ENCODE measurements at places on chromosomes 2 and 18. TPM values are rescaled to one million over a fixed set of nuclear protein-coding genes. Genes with fewer than 3 reads are reported as not detected.

- no peak overlapping the region for H3K4me3 ChIP-seq
- H3K27me3 ChIP-seq = no peaks in the 10 kb centered on the region
- H3K27ac ChIP-seq = no peak overlapping the region
- DNase-seq = no peak
- H3K36me3 ChIP-seq = no peaks in the 10 kb centered on the region
Observed at GRCh38 chr2:178066890-178067669, 5.5 kb downstream of the PDE11A start.

DNA sequence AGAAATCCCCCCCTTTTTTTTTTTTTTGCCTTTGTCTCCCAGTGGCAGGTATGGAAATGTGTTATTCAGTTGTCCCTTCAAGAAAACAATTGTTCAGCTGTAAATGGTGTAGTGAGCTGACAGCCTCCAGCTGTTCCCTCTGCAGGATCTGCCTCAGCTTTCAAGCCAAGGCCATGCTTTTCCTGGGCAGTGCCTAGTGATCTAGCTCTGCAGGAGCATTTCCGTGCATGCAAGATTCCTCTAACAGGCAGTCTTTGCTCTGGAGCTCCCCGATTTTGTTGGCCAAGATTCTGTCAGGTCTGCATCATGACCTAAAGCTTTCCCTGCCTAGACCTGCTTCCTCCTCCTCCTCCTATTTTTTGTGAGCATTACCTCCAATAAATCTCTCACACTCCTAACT, 300.7 kb upstream of the UBE2E3 start:
- DNase-seq = no peak
- H3K4me1 ChIP-seq = no peaks in the 10 kb centered on the region
- no peaks in the 10 kb centered on the region for H3K36me3 ChIP-seq
- no peaks in the 10 kb centered on the region for H3K27me3 ChIP-seq

SNORC gene
- 1.5 TPM for total RNA-seq

- H3K27ac ChIP-seq = no peak overlapping the region
- H3K27me3 ChIP-seq = no peaks in the 10 kb centered on the region
- DNase-seq = no peak
- no peak overlapping the region for H3K4me3 ChIP-seq
- no peaks in the 10 kb centered on the region for H3K36me3 ChIP-seq
Observed at GRCh38 chr2:128734521-128735295, 416.0 kb upstream of the HS6ST1 start.

DNA sequence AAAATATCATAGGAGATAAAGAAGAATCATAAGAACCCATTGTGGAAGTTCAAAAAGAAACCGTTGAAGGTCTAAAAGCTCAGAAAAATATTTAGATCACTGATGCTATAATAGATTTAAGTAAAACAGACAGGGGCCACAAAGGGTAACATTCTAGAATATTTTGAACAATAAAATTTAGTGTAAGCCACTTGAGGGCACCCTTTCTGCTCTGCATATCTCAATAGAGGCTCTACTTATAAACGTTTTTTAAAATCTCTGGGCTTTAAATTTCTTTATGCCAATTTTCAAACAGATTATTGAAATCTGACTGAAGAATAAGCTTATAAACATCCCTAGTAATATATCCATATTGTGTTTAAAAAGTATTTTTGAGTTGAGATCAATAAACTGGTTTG, 57.6 kb upstream of the IL1RL1 start:
- H3K27me3 ChIP-seq = no peaks in the 10 kb centered on the region
- peaks cover 36% of the 10 kb centered on the region for H3K4me1 ChIP-seq
- H3K4me3 ChIP-seq = no peak overlapping the region
- no peaks in the 10 kb centered on the region for H3K36me3 ChIP-seq

CRYGC gene
- total RNA-seq = not detected

RFTN2 gene
- not detected for total RNA-seq

GRCh38 chr2:9941196-9941995, 10.1 kb upstream of the GRHL1 start:
- H3K4me1 ChIP-seq = no peaks in the 10 kb centered on the region
- H3K27me3 ChIP-seq = no peaks in the 10 kb centered on the region
- no peak overlapping the region for H3K4me3 ChIP-seq
- H3K27ac ChIP-seq = no peak overlapping the region

- no peaks in the 10 kb centered on the region for H3K27me3 ChIP-seq
- no peak for DNase-seq
Observed at GRCh38 chr2:212117926-212118325, 420.7 kb downstream of the ERBB4 start.

DNA sequence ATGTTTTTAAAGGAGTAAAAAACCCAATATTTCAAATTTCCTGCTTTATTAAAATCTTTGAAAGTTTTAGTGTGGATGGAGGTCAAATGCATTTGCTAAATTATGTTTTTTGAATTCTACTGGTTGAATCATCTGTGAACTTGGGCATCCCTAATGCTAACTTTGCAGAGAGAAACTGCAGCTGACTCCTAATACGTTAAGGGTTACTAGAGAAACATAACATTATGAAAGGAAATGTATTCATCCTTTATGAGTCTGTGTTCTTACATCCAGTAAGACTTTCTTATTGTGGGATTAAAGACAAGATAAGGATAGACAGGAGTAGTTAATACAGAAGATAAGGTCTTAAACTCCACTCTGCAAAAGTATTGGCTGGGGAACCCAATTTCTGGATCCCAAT, 140.6 kb downstream of the FAM124B start:
- no peaks in the 10 kb centered on the region for H3K36me3 ChIP-seq
- no peak for DNase-seq
- H3K4me3 ChIP-seq = no peak overlapping the region
- H3K27me3 ChIP-seq = no peaks in the 10 kb centered on the region
- no peak overlapping the region for H3K27ac ChIP-seq

GRCh38 chr2:25557179-25558036, 116.0 kb downstream of the DTNB start:
- H3K36me3 ChIP-seq = no peaks in the 10 kb centered on the region
- no peak for DNase-seq
- H3K27ac ChIP-seq = no peak overlapping the region
- no peaks in the 10 kb centered on the region for H3K27me3 ChIP-seq

CELF4 gene
- total RNA-seq = not detected

DNA sequence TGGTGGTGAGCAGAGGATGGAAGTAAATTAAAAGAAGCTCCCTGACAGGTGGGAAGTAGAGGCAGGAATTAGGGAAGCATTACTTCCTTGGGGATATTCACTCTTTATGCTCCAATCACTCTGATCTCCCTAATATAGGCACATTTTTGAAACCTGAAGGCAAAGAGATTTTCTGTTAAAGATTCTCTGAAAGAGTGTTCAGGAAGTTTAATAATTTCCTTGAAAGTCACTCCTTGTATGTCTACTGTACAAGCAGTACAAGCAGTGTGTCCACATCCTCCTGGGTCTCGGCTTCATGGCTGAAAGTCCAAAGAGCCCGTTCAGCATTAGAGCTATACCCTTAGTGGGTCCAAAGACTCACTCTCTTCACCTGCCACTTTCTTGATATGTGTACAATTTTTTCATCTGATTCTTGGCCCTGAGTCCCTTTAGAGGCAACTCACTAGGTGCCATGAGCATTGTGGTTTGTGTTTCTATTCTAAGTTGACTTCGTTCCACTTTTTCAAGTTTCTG, 60.2 kb downstream of the AAK1 start:
- H3K27me3 ChIP-seq = no peaks in the 10 kb centered on the region
- H3K36me3 ChIP-seq = no peaks in the 10 kb centered on the region
- no peak for DNase-seq
- no peak overlapping the region for H3K4me3 ChIP-seq
- peaks cover 92% of the 10 kb centered on the region for H3K4me1 ChIP-seq

MRO gene
- not detected for total RNA-seq

DNA sequence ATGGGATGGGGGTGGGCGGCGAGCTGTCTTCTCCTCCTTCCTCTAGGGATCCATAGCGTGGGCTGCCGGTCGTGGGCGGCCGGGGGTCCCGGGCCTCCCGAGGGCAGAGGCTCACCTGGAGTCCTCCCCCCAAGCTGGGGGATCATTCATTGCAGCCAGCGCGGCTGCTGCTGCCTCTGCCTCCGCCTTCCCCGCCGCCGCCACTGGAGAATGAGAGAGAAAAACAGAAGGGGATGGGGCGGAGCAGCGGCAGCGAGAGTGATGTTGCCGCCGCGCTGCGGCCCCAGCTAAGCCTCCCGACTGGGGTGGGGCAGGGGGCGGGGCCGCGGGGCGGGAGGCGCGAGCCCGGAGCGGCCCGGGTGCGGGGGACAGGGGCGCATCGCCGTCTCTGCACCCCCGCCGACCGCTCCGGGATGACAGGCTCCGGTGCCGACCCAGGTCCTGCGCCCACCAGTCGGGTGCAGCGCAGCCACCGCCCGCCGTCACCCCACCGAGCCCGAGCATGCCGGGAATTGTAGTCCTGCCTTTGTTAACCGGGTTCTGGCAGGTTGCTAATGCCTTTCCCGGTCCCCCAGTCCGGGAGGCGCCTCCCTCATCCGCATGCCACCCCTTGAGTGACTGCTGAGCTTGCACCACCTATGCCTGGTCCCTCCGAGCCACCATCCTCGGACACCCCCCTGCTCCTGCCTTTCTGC, at the start of gene KIF3C:
KIF3C (minus strand) TSS at position 225 of the 695 bp plus-strand sequence. CDS start 580 bp downstream, outside the sequence.
- H3K4me1 ChIP-seq = peaks cover 11% of the 10 kb centered on the region
- peak within 1 kb of the TSS; percentile 44 for H3K27ac ChIP-seq
- no peaks in the 10 kb centered on the region for H3K36me3 ChIP-seq
- peak within 1 kb of the TSS; percentile 36 for H3K4me3 ChIP-seq
- no peaks in the 10 kb centered on the region for H3K27me3 ChIP-seq

SKA1 gene
- 0.28 TPM for total RNA-seq

TDRD15 gene
- 0.06 TPM for total RNA-seq

SLC5A7 gene
- total RNA-seq = not detected

DNA sequence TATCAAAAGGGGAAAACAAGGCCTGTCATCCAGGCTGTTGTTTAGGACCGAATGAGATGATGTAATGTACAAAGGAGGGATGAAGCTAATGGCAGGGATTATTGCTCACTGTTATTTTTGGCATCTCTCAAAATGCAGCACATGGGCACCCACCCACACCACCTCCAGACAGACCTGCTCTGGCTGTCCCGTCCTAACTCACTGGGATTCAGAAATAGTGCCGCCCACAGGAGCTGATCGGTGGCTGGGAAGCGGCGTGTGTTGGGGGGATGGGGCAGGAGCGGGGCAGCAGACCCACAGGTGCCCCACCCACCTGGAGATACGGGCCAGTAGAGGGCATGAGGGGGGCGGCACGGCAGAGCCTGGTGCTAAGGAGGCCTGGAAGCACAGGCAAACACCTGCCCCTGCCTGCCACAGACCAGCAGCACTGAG, 52.2 kb downstream of the CRACDL start:
- no peaks in the 10 kb centered on the region for H3K4me1 ChIP-seq
- no peaks in the 10 kb centered on the region for H3K27me3 ChIP-seq
- H3K27ac ChIP-seq = no peak overlapping the region

SERPINB4 gene
- total RNA-seq = not detected

GRCh38 chr2:33145459-33145858, 198.7 kb downstream of the LTBP1 start:
- no peaks in the 10 kb centered on the region for H3K4me1 ChIP-seq
- no peak overlapping the region for H3K27ac ChIP-seq
- no peak for DNase-seq
- H3K36me3 ChIP-seq = no peaks in the 10 kb centered on the region
- no peak overlapping the region for H3K4me3 ChIP-seq

DNA sequence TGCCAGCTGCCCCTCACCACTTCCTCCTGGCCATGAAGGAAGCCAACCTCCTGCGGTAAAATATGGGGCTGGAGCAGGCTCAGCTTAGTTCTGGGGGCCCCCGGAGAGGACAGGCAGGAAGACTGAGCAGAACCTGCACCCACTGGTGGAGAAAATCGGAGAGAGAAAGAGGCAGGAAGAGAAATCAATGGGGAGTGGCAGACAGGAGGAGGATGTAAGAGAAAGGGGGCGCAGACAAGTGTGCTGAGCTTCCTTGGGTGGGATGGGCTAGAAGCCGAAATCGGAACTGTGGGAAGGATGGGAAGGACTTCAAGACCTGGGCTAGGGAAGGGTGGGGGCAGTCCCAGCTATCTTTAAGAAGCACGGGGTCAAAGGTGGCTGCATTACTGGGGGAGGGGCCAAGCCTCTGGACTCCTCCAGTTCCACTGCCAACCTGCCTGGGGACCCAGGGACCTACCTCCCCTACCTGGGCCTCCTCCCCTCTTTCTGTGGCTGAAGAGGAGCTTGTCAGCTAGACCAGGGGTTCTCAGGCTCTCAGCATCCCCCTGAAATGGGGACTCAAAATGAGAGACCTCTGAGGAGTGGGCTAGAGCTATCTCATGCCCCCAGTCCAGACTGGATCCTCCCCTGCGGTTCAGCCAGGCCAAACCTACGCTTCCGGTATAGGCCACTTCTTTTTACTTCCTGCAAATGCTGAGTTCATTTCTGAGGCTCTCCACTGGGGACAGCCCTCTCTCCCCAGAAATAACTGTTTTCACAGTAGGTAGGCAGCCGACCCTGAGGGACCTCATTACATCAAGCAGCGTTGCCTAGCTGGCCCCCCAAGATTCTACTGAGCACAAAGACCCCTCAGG, 33.6 kb upstream of the B3GNT7 start:
- no peaks in the 10 kb centered on the region for H3K27me3 ChIP-seq
- no peak for DNase-seq
- H3K36me3 ChIP-seq = no peaks in the 10 kb centered on the region

GRCh38 chr2:97763176-97763845, 49.9 kb downstream of the ZAP70 start:
- H3K27ac ChIP-seq = no peak overlapping the region
- H3K4me1 ChIP-seq = peaks cover 34% of the 10 kb centered on the region
- no peak for DNase-seq
- peaks cover 26% of the 10 kb centered on the region for H3K36me3 ChIP-seq
- H3K4me3 ChIP-seq = no peak overlapping the region

DNA sequence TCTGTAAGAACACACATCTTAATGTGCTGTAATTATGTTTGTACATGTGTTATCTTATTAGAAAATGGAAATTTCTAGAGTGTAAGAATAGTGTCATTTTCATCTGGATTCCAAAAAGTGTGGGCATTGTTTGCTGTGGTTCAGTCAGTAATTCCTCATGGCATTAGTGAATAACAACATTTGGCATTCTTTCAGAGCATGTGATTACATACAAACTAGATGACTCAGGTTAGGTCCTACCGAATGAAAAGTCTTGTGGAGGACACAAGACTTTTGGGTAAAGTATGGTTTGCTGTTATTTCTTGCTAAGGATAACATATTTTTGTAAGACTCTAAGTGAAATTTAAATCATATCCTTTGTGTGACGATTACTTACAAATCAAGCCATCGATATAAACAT, 593.1 kb upstream of the NRXN1 start:
- DNase-seq = no peak
- no peak overlapping the region for H3K4me3 ChIP-seq
- H3K27ac ChIP-seq = no peak overlapping the region

- no peak for DNase-seq
- H3K27me3 ChIP-seq = no peaks in the 10 kb centered on the region
- no peak overlapping the region for H3K27ac ChIP-seq
- no peak overlapping the region for H3K4me3 ChIP-seq
- no peaks in the 10 kb centered on the region for H3K36me3 ChIP-seq
Observed at GRCh38 chr2:158926478-158926948, 41.9 kb upstream of the TANC1 start.
